ENCODE measurements at places on chromosomes 13 and 19.

GRCh38 chr13:103471896-103472295 lies 405.7 kb upstream of the SLC10A2 start:
- DNase-seq, result no peak

- DNase-seq, result peak; percentile 23
Observed at GRCh38 chr13:102651892-102652291, 43.0 kb downstream of the METTL21C start.

DNA sequence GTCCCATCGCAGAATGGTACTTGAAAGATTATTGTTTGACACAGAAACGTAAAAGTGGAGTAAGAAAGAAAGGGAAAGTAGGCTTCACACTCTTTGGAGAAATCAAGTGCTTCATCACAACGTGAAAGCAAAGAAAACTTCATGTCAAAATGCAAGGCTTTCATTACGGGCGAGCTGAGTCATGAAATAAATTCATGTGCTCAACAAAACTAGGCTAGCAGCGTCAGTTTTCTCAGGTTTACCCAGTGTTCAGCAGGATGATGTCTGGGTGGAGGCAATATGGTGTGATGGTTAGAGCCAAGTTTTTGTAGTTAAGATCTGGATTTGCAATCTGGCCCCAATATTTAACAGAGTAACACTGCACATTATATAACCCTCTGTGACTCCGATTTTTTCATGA lies 128.0 kb downstream of the TRPC4 start:
- no peak for DNase-seq

DNA sequence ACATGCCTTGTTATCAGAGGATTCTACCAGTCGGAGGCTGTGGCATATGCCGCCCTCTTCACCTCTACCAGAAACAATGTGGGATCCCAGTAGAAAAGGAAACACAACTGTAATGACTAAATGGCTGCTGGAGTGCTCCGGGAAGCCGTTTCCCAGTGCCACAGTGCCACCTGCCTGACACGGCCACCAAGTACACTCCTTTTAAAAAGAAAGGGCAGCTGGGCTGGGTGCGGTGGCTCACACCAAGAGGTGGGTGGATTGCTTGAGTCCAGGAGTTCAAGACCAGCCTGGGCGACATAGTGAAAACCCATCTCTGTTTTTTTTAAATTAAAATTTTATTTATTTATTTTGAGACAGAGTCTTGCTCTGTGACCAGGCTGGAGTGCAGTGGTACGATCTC lies 67.3 kb downstream of the TRPM4 start:
- peak; percentile 79 for DNase-seq

GRCh38 chr13:19673473-19674430 lies 40.3 kb downstream of the MPHOSPH8 start:
- no peak for DNase-seq

GRCh38 chr19:8858260-8858659 lies 26.1 kb downstream of the MBD3L1 start:
- no peak for DNase-seq

- no peak for DNase-seq
Observed at GRCh38 chr19:35015954-35016351, 14.3 kb upstream of the SCN1B start.

- no peak for DNase-seq
Observed at GRCh38 chr13:71774863-71775262, 92.1 kb downstream of the DACH1 start.

DNA sequence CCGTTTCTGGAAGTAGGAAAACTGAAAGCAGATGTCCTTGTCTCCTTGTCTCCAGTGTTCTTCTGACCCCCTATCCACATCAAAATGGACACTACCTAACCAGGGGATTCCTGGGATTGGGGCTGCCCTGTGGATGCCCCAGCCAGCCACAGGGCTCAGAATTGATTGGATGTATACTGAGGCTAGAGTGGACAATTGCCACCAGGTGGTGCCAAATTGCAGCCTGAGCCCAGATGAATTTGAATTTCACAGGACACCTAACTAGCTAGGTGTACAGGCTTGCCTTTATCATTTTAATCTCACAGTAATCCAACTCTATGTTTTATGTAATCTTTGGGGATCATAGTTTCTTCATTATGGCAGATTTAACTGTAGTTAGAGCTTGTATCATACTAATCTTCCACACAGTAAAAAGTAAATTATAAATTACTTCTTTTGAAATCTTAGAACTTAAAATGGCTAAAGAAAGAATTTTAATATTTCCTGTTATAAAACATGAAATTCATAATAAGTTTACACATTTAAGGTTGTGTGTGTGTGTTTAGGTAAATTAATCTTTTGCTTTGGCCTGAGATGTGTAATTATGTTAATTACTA lies 58.0 kb downstream of the PIBF1 start:
- DNase-seq, result peak; percentile 67

DNA sequence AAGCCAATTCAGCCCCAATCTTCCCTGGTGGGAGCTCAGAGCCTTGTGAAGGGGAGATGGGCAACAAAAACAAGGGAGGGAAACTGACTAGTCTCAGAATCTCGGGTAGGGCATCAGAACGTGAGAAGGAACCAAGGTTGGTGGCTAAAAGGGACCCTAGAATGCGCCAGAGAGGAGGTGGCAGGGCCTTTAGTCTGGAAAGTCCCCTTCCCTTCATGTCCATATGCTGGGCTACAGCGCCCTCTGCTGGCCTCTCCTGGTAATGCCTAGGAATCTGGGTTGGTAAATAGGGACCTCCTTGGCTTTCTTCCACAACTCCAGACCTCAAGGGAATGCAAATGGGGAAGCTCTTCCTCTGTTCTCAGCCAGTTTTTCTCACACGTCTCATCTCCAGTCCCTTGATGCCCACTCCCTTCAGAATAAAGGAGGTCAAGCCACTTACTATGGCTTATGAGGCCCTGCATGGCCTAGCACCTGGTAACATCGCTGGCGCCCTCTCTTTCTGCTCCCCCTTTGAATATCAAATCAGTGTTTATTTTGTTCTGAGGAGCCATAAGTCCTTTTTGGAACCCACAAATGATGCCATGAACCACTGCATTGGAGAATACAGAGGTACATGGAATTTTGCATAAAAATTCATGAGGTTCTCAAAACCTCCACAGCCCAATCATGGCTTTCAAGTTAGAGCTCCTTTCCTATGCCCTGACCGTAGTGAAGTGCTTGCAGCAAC lies 1.4 kb upstream of the CCDC97 start:
- DNase-seq, result peak; percentile 88

DNA sequence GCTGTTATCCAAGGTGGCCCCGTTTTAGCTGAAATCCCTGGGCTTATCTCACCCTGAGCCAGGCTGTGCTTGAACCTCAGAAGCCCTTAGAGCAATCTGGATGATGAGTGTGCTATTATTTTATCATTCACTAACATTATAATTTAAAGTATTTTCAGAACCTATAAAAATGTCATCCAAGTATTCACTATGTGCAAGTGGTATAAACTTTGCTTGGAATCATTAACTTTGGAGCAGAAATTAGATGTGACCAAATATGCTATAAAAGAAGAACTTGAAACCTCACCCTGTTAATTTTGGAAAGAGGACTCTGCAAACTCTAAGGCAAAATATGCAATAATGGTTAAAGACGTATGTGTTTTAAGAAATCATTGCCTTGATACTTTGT lies 147.5 kb downstream of the USP12 start:
- no peak for DNase-seq

GRCh38 chr19:29084266-29084665 lies 128.7 kb downstream of the UQCRFS1 start:
- peak; percentile 44 for DNase-seq

- peak; percentile 56 for DNase-seq
Observed at GRCh38 chr19:55257461-55258420, 1.1 kb downstream of the PPP6R1 start.

DNA sequence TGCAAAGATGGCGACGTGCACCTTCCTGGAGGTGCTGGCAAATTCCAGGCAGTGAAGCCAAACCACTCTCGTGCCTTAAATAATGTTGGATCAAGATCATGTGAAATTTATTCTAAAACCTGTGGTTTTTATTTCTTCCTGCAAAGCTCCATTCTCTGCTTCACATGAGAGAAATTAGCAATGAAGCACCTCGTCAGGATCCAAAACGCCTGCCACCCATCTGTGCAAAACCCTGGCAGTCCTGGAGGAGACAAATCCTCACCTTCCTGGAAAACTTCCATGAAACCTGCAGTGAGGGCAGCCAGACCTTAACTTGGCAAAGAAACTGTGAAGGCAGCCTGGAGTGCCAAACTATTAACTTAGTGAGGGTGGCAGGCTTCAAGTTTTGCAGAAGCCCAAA lies 47.6 kb downstream of the CHST8 start:
- no peak for DNase-seq

- no peak for DNase-seq
Observed at GRCh38 chr19:54480051-54480450, 7.0 kb upstream of the CDC42EP5 start.

GRCh38 chr13:99661791-99662190 lies 160.5 kb downstream of the TM9SF2 start:
- no peak for DNase-seq

DNA sequence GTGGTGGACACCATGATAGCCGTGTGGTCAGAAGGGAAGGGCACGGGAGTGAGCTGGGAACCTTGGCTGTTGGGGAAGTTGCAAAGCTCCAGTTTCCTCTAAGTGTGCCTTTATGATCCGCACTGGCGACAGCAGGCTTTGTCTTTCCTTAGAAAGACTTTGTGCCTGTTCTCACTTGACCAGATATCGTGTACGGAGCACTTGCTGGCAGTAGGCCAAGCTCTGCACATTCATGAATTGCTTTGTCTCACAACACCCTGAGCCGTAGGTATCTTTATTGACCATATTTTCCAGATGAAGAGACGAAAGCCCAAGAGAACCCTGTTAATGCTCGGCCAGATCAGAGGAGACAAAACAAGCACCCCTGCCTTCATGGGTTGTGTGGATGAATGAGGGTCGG lies 15.1 kb downstream of the CUL4A start:
- DNase-seq, result no peak

DNA sequence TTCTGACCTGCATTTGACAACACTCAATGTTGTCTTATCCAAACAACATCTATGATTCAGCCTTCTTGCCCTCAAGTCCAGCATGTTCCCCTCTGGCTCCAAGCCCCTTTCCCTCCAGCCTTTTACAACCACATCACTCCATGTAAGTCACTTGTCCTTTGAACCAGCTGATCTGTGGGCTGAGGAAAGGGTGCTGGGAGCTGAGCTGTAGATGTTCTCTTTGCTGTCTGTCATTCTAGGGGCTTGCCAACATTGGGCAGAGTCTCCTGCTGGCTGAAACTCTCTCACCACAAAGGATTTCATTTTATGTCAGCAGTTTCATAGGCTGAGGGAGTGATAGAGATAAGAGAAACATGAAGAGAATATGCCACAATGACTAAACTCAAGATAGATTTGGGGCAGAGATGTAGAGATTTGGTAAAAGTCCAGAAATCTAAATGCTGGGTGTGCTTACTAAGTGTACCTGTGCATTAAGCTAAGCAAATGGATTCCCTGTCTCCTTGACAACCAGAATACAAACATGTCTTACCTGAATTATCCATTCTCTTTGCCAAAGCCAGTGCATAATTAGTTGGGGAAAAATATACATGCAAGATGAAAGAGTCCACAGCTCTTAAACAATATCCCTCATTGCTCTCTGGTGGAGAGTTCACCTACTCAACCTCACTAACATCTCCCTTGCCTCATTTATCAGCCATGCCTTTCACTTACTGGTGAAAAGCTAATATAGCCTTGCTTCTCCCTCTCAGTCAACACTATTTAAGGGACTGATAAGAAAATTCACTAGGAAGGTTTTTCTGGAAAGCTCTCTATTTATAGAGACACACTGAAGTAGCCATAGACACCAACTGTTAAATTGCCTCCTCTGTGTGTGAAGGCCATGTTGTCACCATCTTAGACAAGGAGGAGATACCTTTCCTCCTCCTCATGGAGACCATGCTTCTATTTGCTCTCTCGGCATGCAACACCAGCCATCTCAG lies 175.5 kb upstream of the SERP2 start:
- DNase-seq, result peak; percentile 38

DNA sequence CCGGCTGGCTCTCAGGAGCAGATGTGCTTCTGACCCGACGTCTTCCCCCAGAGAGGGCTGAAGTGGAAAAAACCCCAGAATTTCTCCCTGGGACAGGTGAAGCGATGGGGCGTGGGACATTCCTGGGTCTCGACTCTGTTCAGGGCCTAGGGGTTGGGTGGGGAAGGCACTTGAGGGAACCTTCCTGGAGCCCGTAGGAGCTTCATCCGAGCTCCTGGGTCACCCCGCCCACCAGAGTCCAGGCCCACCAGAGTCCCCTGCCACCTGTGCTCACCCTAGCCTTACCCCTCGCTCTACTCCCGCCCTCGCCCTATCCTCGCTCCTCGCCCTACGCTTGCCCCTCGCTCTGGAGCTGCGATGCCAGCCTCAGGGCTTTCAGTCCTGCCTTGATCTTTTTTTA lies 23.2 kb downstream of the EPN1 start:
- no peak for DNase-seq

DNA sequence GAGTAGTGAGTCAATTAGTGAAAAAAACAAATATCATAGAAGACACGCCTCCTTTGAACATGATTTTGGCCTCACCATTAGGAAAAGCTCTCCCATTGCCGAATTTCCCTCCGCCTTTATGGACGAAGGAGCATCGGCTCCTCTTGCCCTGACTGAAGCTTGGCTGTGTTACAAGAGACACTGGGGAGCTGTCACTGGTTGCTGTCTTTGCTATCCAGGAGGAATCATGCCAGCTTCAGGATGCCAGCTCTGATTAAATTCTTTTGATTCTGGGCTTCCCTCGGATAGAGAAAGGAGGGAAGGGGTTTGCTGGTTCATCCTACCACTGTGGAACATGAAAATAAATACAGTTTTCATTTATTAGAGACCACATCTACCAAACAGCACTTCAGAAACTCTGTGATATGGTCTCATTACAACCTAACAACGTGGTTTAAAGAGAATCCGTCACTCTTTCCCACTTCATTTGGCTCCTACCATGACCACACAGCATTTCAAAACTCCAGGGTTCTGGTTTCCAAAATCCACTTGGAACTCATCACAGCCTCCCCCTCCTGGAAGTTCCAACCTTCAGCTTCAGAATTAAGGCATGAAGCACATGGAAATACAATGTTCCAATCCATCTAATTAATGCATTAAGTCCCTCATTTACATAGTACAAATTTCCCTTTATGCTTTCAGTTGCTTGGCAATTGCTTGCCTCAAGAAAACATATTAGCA lies 446.0 kb downstream of the EFNB2 start:
- DNase-seq, result no peak

DNA sequence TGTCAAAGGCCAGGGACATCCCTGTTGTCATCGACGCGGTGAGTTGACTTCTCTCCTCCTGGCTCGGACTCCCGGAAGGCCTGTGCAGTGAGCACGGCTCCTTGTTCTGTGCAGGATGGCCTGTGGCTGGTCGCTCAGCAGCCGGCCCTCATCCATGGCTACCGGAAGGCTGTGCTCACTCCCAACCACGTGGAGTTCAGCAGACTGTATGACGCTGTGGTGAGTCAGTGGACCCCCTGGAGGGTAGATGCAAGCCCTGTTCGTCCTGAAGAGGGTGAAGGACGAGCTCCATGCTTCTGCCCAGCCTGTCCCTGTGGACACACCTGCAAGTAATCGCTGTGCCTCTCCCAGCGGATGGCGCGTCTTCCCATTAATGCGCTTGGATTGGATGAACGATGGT lies 19.2 kb downstream of the NAXD start:
- peak; percentile 95 for DNase-seq

All from ELR (cell line).